Thyroid gland (tissue), 4 donors: ENCODE measurements at places on chromosomes 6 and 20. TPM values are rescaled to one million over a fixed set of nuclear protein-coding genes. Genes with fewer than 3 reads are reported as not detected.
A peak's percentile ranks its signal among the peaks of the same experiment; 100 is the strongest.

GRCh38 chr6:18507018-18507415 is 119.9 kb downstream of the RNF144B start:
- no peaks in the 10 kb centered on the region for H3K27me3 ChIP-seq
- no peak for DNase-seq
- peaks cover 6% of the 10 kb centered on the region for H3K4me1 ChIP-seq
- H3K4me3 ChIP-seq: no peak overlapping the region
- H3K27ac ChIP-seq: no peak overlapping the region
- H3K36me3 ChIP-seq: no peaks in the 10 kb centered on the region

DNA sequence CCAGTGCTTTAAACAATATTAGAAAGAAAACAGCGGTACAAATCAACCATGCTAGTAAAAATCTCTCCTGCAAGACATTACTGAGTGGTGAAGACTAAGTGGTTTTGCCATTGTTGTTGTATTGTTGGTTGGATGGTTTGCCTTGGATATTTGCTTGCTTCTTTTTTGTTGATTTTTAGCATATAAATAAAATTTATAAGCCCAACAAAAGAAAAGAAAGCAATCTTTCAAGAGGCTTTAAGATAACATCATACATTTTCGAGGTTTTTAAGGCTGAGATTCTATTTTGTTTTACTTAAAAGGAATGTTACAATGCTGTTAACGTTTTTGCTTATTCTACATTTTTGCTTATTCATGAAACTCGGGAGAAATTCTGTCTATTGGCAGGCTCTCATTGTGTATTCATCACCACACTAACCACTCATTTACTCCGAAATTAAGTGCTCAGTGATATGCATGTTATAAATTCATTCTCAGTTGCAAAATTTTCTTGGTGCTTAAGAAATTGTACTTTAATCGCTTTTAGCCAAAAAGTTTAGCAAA is 139.1 kb downstream of the LAMA2 start:
- H3K4me1 ChIP-seq: no peaks in the 10 kb centered on the region
- H3K27ac ChIP-seq: no peak overlapping the region
- no peaks in the 10 kb centered on the region for H3K27me3 ChIP-seq
- no peak for DNase-seq

DNA sequence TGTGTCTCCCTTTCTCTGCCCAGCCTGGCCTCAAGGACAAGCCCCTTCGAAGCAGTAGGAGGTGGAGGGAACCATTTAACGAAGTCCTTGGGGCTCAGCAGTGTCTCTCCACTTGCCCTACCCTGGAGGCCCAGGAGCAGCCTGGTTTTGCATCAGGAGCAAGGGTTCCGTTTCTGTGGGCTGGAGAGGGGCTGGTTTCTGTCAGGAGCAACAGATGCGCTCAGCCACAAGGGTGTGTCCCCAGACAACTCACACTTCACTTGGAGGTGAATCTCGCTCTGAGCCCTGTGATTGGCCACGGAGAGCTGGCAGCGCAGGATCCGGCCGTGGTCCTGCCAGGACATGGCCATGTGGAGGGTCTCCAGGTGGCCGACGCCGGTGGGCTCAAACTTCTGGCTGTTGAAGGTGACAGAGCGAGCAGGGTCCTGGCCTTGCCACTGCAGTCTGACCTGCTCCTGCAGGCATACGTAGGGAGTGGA is 6.9 kb downstream of the SIGLEC1 start:
- H3K27me3 ChIP-seq: no peaks in the 10 kb centered on the region
- no peaks in the 10 kb centered on the region for H3K36me3 ChIP-seq
- peaks cover 5% of the 10 kb centered on the region for H3K4me1 ChIP-seq
- DNase-seq: no peak
- no peak overlapping the region for H3K4me3 ChIP-seq

- peak overlapping the region; percentile 74 for H3K27ac ChIP-seq
- peak overlapping the region; percentile 4 for H3K4me3 ChIP-seq
- peaks cover 15% of the 10 kb centered on the region for H3K4me1 ChIP-seq
- DNase-seq: peak; percentile 71
- H3K36me3 ChIP-seq: no peaks in the 10 kb centered on the region
- H3K27me3 ChIP-seq: no peaks in the 10 kb centered on the region
Measured at GRCh38 chr6:150142097-150142669, 661 bp upstream of the PPP1R14C start.

The SOX4 gene
- 11.2 TPM for total RNA-seq

The KCNQ2 gene
- 0.11 TPM for total RNA-seq

The COL21A1 gene
- 1.9 TPM for total RNA-seq

- H3K27ac ChIP-seq: peak overlapping the region; percentile 18
- H3K36me3 ChIP-seq: no peaks in the 10 kb centered on the region
- H3K27me3 ChIP-seq: no peaks in the 10 kb centered on the region
- peak; percentile 51 for DNase-seq
- H3K4me3 ChIP-seq: no peak overlapping the region
Measured at GRCh38 chr6:25027221-25027916, 91.6 kb upstream of the RIPOR2 start.

The SLC25A27 gene
- 46.7 TPM for total RNA-seq

DNA sequence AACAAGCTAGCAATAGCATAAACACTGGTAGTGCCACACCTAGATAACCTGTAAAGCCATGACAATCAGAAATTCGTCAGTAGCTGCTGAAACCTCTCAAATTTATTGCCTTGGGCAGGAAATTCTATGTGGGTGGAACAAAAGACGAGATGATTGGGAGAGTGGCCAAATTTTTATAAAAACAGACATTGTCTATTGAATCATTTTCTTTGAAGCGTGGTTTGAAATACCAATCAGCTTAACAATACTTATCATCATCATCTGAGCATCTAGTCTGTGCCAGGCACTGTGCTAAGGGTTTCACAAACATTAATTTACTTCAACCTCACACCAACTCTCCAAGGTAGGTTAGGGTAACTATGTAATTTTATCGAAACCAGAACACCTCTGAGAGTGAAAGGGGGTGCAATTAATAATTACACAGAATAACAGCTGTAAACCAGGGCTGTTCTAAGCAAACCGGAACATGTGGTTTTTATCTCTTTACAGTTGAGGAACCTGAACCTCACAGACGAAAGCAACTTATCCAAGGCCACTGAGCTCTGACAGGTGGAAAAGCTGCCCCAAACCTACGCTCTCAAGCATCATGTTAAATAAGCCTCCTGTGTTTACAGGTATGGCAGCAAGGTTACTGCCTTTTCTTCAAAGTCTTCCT is 43.4 kb downstream of the NHSL1 start:
- no peak overlapping the region for H3K27ac ChIP-seq
- DNase-seq: no peak

- no peak overlapping the region for H3K27ac ChIP-seq
- H3K4me3 ChIP-seq: no peak overlapping the region
- H3K27me3 ChIP-seq: no peaks in the 10 kb centered on the region
Measured at GRCh38 chr20:59985864-59986263, 27.6 kb downstream of the CDH26 start.

The ACTL10 gene
- total RNA-seq: 3.0 TPM

The SLC24A3 gene
- 5.1 TPM for total RNA-seq

GRCh38 chr6:158619922-158620801 is 24.4 kb downstream of the DYNLT1 start:
- no peak overlapping the region for H3K4me3 ChIP-seq
- no peak overlapping the region for H3K27ac ChIP-seq
- no peaks in the 10 kb centered on the region for H3K36me3 ChIP-seq
- no peaks in the 10 kb centered on the region for H3K27me3 ChIP-seq

- no peak overlapping the region for H3K4me3 ChIP-seq
- no peaks in the 10 kb centered on the region for H3K27me3 ChIP-seq
- no peak overlapping the region for H3K27ac ChIP-seq
- H3K36me3 ChIP-seq: no peaks in the 10 kb centered on the region
- no peaks in the 10 kb centered on the region for H3K4me1 ChIP-seq
Measured at GRCh38 chr20:11810311-11811083, 107.2 kb upstream of the BTBD3 start.

The ZNF165 gene
- 3.2 TPM for total RNA-seq

GRCh38 chr6:154002894-154003293 is 36.1 kb upstream of the OPRM1 start:
- no peaks in the 10 kb centered on the region for H3K27me3 ChIP-seq
- H3K27ac ChIP-seq: no peak overlapping the region
- H3K4me3 ChIP-seq: no peak overlapping the region
- DNase-seq: no peak
- H3K4me1 ChIP-seq: no peaks in the 10 kb centered on the region
- H3K36me3 ChIP-seq: no peaks in the 10 kb centered on the region

The MAFB gene
- 41.9 TPM for total RNA-seq

GRCh38 chr20:47310729-47311128 is 45.8 kb downstream of the ZMYND8 start:
- peaks cover 67% of the 10 kb centered on the region for H3K4me1 ChIP-seq
- H3K4me3 ChIP-seq: no peak overlapping the region
- no peaks in the 10 kb centered on the region for H3K27me3 ChIP-seq
- no peaks in the 10 kb centered on the region for H3K36me3 ChIP-seq
- DNase-seq: no peak
- H3K27ac ChIP-seq: peak overlapping the region; percentile 88

DNA sequence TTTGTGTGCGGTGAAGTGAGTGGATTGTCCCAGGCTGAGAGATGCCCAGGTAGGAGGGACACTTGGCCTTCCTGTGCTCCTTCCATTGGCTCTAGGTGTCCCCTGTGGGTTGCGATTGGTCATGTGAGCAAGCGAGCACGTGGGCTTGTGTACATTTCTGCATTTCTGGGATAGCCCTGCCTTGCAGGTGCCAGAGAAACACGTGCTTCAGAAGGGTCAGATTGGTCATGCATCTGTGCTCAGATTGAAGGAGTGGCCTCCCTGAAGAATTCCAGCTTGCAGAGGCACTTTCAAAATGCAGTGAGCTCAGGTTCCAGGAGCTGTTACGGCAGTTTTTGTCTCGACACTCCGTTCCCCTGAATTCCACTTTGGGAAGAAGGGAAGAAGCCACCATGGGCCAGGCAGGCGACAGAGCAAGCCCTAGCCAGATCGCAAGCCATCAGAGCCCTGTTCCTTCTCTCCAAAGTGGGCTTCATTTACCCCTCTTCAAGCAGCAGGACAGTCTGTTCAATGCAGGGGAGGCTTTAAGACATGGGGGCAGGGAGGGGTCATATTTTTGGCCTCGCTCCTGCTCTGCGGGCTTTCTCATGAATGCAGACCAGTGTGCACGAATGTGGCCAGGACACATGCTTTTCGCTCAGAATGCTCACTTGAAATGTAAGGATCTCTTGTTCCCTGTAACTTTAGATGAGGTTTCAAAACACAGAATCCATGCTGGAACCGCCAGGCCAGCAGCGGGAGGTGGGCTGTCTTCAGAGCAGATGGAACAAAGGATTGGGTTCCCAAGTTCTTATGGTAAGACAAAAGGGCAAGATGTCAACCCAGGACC is 78.6 kb upstream of the AKAP12 start:
- no peaks in the 10 kb centered on the region for H3K36me3 ChIP-seq
- H3K27ac ChIP-seq: peak overlapping the region; percentile 83
- no peak overlapping the region for H3K4me3 ChIP-seq
- H3K27me3 ChIP-seq: no peaks in the 10 kb centered on the region
- DNase-seq: peak; percentile 95
- H3K4me1 ChIP-seq: peaks cover 15% of the 10 kb centered on the region
